EH (cell line): ENCODE measurements at places on chromosomes 1 and 21.

DNA sequence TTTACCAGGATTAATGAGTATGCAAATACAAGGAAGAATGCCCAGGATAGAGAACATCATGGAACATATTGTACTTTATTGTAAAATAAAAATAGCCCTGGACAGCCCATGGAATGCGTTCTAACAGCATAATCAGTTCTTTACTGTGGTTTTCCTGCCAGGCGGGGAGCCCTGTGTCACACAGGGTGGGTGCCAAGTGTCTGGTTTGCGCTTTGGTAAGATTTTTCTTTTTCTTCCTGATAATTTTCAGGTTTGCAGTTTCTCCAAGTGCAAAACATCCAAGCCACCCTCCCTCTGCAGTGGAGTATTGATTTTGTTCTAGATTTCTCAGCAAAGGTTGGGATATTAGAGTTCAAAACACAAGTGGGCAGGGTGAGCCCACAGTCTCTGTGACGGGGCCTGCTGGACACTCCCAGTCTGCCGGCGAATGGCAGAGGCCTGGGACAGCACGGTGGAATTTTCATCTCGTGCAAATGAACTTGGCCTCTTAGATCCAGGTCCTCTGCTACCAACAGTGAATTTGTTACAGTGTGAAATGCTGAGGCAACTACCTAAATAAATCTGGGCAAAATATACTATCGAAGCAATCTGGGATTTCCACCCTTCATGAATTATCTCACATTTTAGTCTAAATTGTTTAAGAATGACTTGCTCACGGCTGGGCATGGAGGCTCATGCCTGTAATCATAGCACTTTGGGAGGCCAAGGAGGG is 15.6 kb upstream of the KCNJ15 start:
- peak; percentile 81 for DNase-seq

DNA sequence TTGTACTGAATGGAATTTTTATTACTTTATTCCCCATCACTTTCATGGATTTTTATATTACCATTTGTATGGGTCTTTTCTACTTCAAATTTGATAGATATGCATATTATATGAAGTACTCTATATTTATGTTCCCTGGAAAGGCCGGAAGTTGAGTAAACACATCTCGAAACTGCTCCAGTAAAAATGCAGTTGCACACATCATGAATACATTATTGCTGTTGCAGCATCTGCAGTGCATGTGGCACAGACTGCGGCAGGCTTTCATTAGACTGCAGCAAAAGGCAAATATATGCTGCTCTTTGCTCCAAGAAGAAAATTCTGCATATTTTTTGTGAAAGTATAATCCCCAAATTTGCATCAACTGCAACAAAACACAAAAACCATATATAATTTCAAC is 48.7 kb upstream of the LRRC7 start:
- no peak for DNase-seq

- DNase-seq, result peak; percentile 3
Measured at GRCh38 chr1:190908691-190909090, 431.0 kb upstream of the BRINP3 start.

DNA sequence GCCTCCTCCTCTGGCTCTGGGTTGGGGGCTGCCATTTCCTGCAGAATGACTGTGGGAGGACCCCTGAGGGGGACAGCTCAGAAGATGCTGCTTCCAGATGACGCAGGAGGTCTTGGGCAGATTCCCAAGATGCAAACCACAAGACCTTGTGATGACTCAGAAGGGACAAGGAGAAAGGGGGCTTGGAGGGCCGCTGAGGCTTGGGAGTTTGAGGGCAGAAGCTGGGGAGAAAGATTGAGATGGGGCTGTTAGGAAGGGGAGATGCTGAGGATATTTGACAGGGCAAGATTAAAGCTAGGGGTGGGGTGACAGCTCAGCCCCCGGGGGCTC is 7.5 kb downstream of the PTPRU start:
- DNase-seq, result peak; percentile 84

DNA sequence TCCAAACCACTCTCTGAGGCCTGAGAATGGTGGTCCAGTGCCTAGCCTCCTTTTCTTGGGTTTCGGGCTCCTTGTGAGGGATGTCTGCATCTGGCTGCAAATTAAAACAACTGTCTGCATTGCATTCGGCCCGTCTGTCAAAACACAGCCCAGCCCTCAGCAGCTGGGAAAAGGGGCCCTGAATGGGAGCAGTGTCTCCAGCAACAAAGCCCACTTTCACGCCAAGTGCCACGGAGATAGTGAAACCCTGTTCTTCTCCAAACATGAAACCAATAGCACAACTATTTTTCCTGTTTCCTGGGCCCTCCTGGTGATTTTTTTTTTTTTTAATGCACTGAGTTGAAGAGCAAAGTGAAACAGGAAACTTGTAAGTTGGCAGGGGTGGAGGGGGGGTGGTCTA is 138.4 kb downstream of the PLXNA2 start:
- DNase-seq, result no peak

DNA sequence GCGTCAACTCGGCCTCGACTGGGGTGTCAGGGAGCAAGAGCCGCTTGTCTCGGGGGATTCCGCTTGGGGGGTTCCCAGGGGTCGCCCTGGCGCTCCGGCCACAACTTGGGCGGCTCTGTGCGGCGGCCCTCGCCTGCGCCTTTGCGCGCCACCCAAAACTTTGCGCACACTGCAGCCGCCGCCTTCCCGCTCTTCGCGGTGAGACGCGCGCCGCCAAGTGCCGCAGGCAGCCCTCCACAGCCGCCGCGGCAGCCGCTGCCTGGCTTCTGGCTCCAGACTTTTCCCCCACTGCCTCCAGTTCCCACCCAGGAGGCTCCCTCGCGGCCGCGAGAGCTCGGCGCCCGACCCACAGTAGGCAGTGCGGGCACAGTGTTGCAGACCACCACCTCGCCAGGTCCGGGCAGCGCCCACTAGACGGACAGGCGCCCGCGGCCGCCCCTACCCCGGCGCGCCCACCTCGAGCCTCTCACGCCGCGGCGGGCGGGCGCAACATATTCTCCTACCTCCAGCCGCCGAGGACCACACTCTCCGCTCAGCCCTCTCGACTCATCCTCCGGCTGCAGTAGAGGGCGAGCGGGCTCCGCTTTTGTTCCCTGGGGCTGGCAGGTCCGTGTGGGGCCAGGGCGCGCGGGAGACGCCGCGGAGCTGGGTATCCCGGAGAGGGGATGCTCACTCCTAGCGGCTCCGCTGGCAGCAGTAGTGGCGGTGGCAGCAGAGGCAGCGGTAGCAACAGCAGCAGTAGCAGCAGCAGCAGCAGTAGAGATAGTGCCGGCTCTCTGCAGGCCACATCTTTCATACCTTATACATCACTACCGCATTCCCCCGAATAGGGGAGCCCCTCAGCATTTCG is 296.6 kb downstream of the OMA1 start:
- peak; percentile 64 for DNase-seq

DNA sequence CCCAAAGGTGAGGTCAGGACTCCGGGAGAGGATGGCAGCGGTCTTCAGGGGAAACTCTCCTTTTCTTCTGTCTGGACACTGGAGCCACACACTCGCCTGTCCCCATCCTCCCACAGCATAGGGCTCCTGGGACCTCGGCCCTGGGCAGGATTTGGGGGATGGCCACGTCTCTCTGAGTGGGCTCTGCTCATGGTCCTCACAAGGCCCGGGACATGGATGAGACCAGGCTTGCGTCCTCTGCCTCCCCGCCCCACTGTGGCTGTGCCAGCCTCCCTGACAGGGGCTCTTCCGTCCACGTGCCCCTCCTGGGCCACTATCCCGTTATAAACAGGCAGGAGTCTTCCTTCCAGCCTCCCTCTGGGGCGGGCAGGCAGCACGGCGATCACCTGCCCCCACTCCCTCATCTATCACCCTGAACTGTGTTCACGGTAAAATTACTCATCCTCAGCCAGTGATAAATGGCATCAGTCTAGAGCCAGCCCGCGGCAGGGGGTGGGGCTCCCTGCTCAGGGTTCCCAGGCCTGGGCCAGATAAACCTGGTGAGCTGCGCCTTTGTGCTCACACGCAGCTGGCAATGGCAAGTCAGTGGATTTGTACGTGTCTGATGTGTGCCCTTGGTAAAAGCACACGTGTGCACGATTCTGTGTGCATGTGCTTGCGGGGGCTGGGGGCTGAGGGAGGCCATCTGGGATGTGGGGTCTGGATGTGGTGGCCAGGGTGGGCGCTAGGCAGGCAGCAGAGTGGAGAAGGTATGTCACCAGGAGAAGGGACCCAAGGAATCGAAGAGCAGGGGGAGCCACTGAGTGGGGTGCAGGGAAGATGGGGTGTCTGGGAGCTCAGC is 12.6 kb upstream of the SAMD11 start:
- peak; percentile 66 for DNase-seq

- no peak for DNase-seq
Measured at GRCh38 chr1:143699115-143699514, 272.7 kb downstream of the FAM72C start.
